Left renal cortex interstitium (tissue), 4 donors: ENCODE measurements at places on chromosomes 1 and 21. TPM values are rescaled to one million over a fixed set of nuclear protein-coding genes. Genes with fewer than 3 reads are reported as not detected.

DNA sequence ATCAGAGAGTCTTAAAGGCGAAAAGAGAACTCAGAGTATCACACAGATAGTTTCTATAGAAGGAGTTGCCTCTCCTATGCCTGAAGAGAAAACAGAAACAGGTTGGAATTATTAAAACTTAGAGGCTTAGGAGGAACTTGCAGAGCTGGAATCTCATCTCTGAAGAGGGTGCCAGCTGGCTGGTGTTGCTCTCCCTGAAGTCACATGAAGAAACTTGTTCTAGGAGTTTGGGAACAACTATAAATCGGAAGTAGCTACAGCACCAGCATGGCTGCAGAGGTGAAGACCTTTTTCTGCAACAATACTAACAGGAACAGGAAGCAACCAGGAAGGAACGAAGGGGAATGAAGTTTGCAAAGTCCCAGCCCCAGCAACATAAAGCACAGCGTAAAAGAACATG lies 35.8 kb downstream of the FMO3 start:
- no peak for DNase-seq

GRCh38 chr1:200323856-200324400 lies 85.9 kb downstream of the ZNF281 start:
- DNase-seq, result no peak

- no peak for DNase-seq
Observed at GRCh38 chr1:16013220-16013907, 4.5 kb downstream of the HSPB7 start.

GRCh38 chr1:203308923-203309331 lies 3.6 kb downstream of the BTG2 start:
- no peak for DNase-seq

GRCh38 chr1:8022395-8023286 lies 3.5 kb downstream of the ERRFI1 start:
- DNase-seq, result no peak

DNA sequence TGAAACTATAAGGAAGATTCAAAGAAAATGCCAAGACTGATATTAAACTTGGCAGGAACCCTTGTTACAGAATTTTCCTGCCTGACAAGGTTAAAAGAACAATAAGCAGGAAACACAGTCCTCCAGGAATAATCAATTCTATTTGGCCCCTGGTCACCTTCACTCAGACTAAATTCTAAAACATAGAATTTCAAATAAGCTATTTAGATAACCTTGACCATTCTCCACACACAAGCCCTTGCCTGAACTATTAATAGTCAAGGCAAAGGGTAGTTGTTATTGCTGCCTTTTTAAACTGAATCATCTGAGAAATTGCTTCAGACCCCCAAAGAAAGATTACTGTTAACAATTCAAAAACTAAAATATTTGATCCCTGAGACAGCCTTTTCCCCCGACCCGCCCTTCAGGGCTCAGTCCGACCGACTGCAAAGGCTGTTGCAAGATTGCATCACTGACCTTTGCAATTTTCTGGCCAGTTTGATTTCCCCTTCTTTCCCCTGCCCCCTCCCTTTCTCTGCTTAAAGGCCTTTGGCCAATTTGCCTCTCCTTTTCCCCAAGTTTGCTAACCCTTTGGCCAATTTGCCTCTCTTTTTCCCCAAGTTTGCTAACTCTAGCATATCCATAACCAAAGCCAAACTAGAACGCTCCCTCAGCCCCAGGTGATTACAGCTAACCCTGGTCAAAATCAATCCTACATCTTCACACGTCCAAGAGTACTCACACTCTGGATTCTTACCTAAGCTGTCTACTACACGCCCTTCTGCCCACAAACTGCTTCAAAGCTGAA lies 1.4 kb upstream of the G0S2 start:
- no peak for DNase-seq

- no peak for DNase-seq
Observed at GRCh38 chr1:178487070-178487615, 9.6 kb downstream of the CLEC20A start.

DNA sequence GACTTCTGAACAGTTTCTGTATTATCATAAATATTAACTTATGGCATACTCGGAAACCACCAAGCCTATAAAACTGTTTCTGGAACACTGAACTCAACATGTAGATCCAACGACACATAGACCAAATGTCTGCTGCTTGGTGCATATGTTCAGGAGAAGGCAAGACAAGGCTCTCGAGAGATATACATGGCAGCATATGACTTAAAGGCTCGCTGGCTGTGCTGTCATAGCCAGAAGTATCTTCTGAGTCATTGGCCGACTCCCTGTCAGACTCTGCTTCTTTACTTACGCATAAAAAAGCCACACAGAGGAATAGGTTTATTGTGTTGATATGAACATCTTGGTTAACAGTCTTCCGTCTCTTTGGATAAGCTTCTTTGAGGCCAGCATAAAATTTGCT lies 60.6 kb downstream of the LYST start:
- no peak for DNase-seq

DNA sequence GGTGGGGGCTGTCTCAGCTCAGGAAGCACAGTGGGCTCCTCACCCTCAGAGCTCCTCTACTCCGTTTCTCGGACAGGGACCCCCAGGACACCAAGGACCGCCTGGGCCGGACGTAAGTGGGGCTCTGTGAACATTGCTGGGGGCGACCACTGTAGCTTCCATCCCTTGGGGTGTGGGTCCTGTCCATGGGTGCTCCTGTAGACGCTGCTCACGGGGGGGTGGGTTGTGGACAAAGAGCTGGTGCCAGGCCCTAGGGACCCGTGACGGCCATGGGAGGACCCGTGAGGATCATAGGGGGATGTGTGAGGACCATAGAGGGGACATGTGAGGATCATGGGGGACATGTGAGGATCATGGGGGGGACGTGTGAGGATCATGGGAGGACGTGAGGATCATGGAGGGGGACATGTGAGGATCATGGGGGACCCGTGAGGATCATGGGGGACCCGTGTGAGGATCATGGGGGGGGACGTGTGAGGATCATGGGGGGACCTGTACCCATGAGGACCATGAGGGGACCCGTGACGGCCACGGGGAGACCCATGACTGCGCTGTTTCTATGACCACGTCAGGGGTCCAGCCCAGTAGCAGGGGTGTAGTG lies 18.1 kb downstream of the COL6A1 start:
- DNase-seq, result no peak

DNA sequence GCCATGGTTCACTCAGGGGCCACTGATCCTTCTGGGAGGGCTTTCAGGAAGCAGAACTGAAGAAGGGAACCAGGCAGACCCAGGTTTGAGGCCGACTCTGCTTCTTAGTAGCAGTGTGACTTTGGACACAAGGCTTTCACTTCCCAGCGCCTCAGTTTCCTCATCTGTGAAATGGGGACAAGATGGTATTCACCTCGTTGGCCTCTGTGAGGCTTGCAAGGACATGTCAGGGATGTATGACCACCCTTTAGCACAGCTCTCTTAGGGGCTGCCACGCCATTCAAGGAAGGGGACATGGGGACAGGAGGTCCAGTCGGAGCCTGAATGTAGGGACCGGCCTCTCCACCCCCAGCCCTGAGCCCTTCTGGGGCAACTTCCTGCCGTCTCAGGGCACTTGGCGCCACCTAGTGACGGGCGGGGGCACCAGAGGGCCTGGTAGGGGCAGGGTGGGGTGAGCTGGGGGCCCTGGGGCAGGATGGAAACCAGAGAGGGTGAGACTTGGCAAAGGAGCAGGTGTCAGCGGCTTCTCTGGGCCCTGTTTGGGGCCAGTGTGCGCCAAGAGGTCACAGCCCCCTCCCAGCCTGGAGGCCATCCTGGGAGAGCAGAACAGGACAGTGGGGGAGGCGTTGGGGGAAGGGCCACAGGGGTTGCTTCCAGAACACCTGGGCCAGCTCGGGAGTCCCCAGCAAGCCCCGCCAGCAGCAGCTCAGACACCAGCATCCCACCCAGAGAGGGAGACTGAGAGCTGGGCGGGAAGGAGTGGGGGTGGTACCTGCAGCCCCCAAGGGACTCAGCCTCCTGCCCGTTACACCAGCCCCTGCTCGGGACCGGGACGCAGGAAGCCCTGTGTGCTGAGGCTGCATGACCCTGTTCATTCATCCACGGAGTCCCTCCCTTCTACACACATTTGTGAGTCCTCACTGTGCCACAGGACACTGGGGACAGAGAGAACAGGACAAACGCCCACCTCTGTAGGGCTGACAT lies 102.5 kb upstream of the TARDBP start:
- DNase-seq, result no peak

GRCh38 chr1:170735366-170736263 lies 71.7 kb downstream of the PRRX1 start:
- DNase-seq, result no peak

- no peak for DNase-seq
Observed at GRCh38 chr1:2639203-2639602, 6.4 kb upstream of the MMEL1 start.

DNA sequence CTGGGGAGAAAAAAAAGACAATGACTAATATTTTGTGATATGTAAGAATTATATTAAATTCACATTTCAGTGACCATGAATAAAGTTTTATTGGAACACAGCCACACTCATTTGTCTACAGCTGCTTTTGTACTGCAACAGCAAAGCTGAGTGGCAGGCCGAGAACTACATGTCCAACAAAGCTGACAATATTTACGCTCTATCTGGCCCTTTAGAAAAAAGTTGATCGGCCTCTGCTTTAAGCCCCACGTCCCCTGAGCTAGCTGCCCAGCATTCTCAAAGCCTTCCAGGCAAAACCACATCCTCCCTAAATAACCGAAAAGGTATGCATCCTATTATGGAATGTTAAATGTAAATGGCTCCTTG lies 8.6 kb downstream of the SLC2A1 start:
- no peak for DNase-seq

The DFFA gene
- 46.6 TPM for polyA plus RNA-seq

The SPRR1B gene
- polyA plus RNA-seq, result not detected

- no peak for DNase-seq
Observed at GRCh38 chr1:167175901-167176300, 44.8 kb upstream of the POU2F1 start.

The NES gene
- polyA plus RNA-seq, result 147 TPM

DNA sequence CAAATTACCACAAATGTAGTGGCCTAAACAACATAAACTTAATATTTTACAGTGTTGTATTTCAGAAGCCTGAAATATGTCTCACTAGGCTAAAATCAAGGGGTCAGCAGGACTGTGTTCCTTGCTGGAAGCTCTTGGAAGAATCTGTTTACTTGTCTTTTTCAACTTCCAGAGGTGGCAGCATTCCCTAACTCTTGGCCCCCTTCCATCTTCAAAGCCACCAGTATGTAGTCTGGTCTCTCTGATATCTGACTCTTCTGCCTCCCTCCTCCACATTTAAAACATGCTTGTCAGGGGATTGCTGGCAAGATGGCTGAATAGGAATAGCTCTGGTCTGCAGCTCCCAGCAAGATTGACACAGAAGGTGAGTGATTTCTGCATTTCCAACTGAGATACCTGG lies 567.5 kb downstream of the PLA2G4A start:
- DNase-seq, result no peak

- no peak for DNase-seq
Observed at GRCh38 chr21:14567331-14568279, 21.5 kb upstream of the SAMSN1 start.

The HUNK gene
- polyA plus RNA-seq, result 16.1 TPM

- DNase-seq, result no peak
Observed at GRCh38 chr1:98328855-98329254, 332.7 kb upstream of the SNX7 start.

DNA sequence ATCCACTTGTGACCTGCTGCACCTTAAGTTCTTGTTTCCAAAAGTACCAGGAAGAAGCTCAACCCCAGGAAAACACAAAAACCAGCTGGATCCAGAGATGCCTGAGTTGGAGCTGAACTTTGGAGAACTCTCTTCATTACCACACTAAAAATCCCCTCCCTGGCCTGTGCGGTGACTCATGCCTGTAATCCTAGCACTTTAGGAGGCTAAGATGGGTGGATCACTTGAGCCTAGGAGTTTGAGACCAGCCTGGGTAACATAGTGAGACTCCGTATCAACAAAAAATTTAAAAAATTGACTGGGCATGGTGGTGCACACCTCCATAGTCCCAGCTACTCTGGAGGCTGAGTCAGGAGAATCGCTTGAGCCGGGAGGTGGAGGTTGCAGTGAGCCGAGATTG lies 6.2 kb downstream of the MAP1LC3C start:
- DNase-seq, result no peak

- no peak for DNase-seq
Observed at GRCh38 chr1:165531021-165531420, 12.8 kb upstream of the LRRC52 start.

- no peak for DNase-seq
Observed at GRCh38 chr1:201381130-201381529, 3.6 kb upstream of the TNNT2 start.

The KRTAP20-4 gene
- polyA plus RNA-seq, result not detected

- no peak for DNase-seq
Observed at GRCh38 chr1:181128592-181129497, 40.3 kb downstream of the IER5 start.

GRCh38 chr1:202034683-202035462 lies 24.5 kb downstream of the ELF3 start:
- DNase-seq, result no peak

DNA sequence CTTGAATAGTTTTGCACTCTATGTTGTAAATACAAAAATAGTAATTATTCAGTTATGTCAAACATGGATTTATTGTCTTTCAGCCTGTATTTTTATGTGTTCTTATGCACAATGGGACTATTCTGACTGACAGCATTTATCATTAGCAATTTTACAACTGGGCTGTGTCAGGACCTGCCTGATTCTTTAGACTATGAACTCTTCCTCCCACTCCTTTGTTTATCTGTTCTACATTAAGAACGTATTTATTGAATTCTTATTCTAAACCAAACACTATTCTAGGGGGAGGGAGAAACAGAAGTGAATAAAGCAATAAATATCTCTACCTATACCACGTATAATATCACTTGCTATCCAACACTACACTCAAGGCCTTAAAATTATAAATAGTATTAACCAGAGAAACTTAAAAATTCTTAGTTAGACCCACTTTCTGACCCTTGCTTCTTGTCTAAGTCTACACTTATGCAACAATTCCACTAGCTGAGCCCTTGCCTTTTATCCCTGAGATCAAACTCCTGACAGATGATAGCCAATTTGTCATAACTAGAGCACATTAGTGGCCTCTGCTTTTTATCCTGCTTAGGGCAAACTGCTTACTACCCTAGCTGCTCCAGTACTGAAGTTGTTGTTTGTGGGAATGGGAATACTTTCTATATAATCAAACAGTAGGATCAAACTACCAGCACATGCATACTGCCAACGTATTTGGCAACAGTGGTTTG lies 494.3 kb downstream of the BRINP3 start:
- DNase-seq, result no peak

DNA sequence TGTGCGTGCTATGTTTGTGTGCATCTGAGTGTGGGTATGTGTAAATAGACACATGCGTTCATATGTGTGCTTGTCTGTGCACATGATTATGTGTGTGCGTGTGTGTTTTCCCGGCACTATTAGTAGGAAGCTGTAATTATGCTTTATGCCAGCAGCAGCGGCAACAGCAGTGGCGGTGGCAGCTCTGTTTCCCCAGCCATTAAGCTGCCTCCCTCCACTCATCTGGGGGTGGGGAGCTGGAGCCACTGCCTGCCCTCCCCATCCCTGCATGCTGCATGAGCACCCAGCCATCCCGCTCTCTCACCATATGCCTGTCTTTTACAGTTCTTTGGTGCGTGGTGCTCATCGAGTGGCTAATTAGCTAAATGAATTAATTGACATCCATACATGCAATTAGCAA lies 30.5 kb upstream of the ACOT11 start:
- no peak for DNase-seq

The TDRD5 gene
- polyA plus RNA-seq, result 4.5 TPM
